Bone marrow (tissue), 2 donors: ENCODE measurements at places on chromosomes 12 and 14.

DNA sequence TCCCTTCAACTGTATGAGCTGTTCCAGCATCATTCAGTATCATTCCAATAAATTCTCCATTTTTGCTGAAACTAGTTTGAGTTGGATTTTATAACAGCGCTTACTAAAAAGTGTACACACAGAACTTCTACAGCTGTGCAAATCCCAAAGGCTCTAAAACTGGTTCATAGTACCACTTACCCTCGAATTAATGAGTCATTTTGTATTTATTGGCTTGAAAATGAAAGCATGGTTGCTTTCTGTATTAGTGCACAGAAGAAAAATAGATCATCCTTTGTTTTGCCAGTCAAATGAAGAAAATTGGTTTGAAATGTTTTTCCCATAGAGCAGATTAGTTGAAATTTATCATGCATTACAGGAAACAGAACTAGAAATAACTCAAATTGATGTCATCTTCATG, 268.3 kb upstream of the CPNE8 start:
- DNase-seq = no peak

GRCh38 chr14:100674897-100675619, 51.6 kb upstream of the DLK1 start:
- DNase-seq = no peak

DNA sequence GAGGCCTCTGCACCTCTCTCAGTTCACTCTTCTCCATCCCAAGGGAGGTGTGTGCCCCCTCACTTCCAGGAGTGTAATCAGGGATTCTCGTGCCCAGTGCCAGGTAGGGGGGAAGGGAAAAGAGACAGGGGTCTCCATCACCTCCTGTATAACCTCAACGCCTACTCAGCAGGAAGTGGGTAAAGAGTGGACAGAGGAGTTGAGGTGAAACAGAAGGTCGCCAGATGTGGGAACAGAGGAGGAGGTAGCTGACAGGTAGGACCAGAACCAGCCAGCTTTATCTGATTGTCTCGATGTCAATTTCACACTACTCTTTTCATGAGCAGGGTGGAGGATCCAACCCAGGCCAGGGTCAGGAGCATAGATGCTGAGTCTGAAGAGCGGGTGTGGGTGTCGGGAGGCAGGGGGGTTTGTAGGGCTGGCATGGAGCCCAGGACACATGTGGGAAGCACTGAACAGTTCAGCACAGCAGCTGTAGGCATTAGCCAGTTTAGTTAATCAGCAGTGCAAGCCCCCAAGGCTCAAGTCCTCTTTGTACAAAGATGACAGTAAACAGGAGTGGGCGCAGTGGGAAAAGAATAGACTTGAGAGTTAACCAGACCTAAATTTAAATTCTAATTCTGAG, 213.5 kb downstream of the PELI2 start:
- DNase-seq = no peak

- no peak for DNase-seq
These were observed 37.8 kb upstream of the OR4E1 start for GRCh38 chr14:21711360-21711961.

DNA sequence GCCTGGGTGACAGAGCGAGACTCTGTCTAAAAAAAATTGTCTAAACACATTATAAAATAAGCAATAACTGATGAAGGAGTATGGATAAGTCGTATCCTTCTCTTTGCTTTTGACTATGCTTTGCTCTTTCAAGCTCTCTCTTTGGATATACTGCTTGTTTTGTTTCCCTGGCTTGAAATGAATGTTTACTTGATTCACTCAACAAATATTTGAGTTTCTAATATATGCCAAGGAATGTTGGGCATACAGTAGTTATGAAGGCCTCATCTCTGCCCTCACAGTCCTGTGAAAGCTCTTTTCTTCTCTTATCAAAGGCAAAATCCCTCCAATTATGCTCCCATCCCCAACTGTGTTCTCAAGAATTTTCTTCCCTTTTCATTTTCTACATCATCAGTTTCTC, 123.5 kb downstream of the PTPRR start:
- no peak for DNase-seq

DNA sequence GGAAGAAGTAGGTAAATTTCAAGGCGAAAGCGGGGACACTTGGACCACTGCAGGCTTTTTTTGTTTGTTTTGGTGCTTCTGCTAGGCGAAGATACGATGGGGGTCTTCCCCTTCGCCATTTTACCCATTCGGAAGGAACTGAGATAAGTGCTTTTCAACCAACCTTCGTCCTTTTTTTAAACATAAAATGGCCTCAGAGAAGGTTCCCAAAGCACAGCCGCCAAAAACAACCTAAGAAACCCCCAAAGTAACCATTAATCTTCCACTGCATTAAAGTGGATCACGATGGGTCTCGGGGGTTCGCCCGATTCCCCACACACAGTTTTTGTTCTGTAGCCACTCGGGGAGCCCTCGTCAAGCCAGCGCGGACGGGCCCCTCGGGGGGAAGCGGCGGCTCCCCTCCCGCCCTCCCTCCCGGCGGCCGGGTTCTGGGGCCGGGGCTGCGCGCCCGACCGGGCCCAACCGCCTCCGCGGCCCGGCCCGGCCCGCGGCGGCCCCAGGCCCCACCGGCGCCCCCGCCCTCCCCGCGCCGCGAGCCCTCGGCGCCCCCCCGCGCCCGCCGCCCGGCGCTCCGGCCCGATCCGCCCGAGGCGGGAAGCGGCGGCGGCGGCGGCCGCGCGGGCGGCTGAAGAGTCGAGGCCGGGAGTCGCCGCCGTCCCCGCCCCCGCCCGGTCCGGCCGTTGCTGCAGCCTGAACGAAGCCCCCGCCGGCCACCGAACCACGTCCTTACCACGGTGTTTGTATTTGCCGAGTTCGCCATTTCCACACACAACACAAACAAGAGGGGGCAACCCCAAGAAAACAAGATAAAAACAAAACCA, 790 bp downstream of the GTF2A1 start:
- DNase-seq = peak; percentile 65

GRCh38 chr14:83419420-83419819, 1885.8 kb upstream of the SEL1L start:
- DNase-seq = no peak

DNA sequence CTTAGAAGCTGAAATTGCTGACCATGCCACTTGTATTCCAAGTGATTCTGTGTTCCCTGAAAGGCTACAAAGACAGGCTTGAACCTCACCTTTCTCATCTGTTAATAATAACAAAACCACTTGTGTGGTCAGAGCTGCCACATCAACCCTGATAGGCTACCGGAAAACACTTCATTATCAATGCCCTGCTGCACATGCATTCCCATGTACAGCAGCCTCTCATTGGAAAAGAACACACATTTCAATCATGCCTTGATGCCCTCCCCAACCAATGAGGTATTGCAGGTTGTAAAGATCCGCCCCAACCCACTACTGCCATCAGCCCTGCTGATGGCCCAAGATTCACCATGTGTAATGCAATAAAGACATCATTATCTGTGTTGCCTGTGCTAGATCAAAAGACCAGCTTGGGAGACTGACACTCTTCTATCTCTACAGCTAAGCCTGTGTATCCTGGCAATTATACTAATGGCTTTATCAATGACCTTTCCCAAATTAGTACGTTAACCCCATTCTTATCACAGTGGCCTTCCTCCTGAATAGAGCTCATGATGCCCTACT, 2.8 kb downstream of the GPR19 start:
- DNase-seq = no peak

DNA sequence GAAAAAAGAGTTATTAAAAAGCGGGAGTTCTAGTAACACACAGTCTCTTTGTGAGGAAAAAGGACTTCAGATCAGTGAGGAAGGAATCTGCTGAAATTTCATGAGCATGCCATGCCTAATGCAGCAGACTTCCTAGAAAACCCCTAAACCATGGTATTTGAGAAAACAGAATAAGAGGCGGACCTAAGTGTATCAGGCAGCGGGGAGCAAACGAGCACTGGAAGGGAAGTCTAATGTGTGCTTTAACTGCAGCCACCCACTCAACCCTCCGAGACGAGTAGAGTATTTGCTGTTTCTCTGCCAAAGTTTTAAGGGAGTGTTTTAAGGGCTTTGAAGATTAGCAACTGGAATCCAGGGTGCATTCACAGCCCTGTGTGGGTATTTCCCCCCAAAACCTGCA, 36.5 kb downstream of the ACADS start:
- no peak for DNase-seq

DNA sequence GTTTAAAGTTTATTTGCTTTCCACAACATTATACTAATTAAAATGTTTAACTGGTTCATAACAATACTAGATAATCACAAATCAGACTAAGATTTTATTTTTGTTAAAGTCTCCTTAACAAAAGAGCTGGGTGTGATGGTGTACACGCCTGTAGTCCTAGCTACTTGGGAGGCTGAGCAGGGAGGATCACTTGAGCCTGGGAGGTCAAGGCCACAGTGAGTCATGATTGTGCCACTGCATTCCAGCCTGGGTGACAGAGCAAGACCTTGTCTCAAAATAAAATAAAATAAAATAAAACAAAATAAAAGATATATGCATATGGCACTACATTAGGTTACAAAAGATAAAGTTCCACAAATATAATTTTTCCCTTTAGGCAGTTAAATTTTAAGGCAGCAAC, 5.6 kb downstream of the MIS18BP1 start:
- no peak for DNase-seq

DNA sequence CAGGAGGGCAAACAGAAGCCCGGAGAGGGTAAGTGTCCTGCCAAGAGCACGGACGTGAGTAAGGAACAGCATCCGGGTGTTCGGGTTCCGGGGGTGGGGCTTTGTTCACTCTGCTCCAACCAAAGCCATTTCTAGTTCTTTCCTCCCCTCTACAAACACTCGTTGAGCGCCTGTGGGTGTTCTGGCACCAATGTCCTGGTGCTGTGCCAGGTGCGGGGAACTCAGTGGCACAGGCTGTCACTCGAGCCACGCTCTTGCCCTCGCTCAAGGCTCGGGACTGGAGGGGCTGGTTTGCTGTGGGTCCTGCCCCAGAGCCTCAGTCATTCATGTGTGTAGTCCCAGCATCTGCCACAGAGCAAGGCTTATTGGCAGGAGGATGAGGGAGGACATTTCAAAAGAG, 157.5 kb downstream of the CALM1 start:
- DNase-seq = no peak

DNA sequence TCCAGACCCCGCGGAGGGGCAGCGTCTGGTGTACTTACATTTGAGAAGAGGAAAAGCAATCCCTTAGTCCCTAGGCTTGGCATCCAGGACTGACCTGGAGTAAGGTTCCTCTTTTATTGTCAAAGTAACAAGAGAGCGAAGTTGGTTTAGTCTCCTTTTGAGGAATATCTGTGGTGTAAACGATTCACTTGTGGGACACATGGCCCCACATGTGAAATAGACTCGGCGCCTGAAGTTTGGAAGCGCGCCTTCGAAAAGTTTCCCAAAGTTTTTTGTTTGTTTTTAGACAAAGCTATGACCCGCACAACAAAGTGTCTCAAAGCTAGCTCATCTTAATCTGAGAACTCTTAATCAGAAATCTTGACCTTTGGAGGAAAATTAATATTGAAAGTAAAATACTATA, 744 bp downstream of the STYX start:
- peak; percentile 40 for DNase-seq

DNA sequence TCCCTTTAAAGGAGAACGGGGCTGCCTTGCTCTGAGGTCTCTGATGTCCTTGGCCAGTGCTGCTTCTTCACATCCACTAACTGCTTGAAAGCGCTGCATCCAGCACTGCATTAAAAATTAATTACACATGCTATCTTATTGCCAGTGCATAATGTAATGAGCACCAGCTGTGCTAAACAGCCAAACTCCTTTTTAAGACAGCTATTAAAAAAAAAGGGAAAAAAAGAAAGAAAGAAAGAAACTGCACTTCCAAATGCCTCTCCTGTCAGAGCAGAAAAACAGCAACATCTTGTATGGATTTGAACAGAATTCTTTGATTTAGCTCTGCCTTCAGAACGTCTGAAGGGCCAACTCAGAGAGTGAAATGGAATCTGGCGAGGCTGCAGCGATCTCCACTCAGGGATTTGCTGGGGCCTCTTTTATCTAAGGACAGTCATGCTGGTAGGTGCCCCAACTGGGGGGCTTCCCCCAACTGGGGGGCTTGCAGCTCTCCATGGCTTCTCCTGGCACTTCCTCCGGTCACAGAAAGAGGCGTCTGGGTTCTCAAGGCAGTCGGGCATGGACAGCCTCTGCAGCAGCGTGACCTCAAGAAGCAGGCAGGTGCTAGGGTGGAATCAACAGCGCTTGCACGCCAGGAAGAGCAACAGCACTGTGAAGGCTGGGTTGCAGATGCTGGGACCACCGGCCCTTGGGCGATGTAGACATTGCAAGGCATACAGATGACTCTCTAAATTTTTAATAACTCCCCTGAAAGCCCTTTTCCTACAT, 46.4 kb downstream of the BCL11B start:
- no peak for DNase-seq

DNA sequence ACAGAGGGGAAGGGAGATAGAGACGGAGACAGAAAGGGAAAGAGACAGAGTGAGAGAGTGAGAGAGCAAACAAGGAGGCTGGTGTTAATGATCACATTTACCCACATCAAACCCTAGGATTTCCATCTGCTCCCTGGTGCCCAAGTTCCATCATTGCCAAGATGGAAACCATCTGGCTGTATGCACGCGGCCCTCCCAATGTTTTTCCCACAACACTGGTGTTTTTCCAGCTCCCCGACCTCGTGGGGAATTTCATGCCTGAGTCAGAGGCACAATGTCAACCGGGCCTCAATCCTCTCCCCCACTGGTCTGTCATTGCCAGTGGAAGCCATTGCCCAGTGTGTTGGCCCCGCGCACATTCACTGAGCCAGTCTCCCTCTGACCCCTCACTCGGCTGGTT, 19.9 kb upstream of the BDKRB2 start:
- DNase-seq = no peak

DNA sequence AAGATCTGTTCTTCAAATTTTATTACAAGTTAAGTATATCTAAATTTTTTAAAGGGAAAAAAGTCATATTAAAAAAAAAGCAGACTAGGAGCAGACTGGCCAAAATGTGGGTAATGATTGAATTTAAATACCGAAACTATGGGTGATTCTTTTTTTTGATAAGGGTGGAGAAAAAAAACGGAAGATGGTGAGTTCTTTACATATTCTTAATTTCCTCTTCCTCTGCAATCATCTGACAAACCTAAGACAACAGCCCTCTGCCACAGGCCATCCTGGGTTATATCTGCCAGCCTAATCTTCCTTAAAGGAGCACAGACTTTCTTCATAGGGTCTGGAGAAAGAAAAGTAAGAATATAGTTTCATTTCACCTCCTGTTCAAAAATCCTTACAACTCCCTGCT, 108.0 kb downstream of the PPP2R5E start:
- no peak for DNase-seq

GRCh38 chr12:107277855-107278254, 184.5 kb upstream of the CRY1 start:
- DNase-seq = no peak
